Testis (tissue), 5 donors: ENCODE measurements at places on chromosomes 1 and 21.

- H3K36me3 ChIP-seq = no peaks in the 10 kb centered on the region
- H3K27me3 ChIP-seq = no peaks in the 10 kb centered on the region
- DNase-seq = no peak
- H3K4me3 ChIP-seq = no peak overlapping the region
These were observed 34.1 kb downstream of the NAV1 start for GRCh38 chr1:201573030-201573429.

- no peaks in the 10 kb centered on the region for H3K27me3 ChIP-seq
- peaks cover 27% of the 10 kb centered on the region for H3K4me1 ChIP-seq
- no peak overlapping the region for H3K4me3 ChIP-seq
These were observed 33.6 kb upstream of the THEM4 start for GRCh38 chr1:151942882-151943281.

GRCh38 chr1:180603850-180604226 is 28.0 kb upstream of the XPR1 start:
- no peaks in the 10 kb centered on the region for H3K36me3 ChIP-seq
- no peak overlapping the region for H3K4me3 ChIP-seq
- DNase-seq = no peak

GRCh38 chr1:4449972-4450371 is 204.4 kb upstream of the AJAP1 start:
- H3K27ac ChIP-seq = no peak overlapping the region
- H3K4me3 ChIP-seq = no peak overlapping the region
- H3K4me1 ChIP-seq = no peaks in the 10 kb centered on the region
- no peaks in the 10 kb centered on the region for H3K27me3 ChIP-seq

DNA sequence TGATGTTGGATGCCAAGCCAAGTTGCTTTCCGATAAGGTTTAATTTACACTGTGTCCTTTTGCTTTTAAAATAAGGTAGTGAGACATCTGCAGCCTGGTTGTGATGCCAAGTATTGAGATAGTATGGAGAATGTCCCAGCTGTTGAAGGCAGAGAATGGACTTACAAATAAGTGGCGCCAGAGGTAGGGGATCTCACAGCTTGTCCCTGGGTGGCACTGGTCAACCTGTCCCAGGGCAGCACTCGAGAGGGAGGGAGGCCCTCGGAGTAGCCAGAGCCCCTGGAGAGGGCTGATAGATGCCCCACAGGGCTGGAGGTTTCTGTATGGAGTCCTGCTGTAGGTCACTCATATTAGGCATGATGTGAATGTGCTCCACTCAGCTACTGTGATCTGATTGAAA is 98.5 kb downstream of the GALNT2 start:
- no peak overlapping the region for H3K27ac ChIP-seq
- H3K4me3 ChIP-seq = no peak overlapping the region
- no peaks in the 10 kb centered on the region for H3K27me3 ChIP-seq
- DNase-seq = peak; percentile 13
- peaks cover 29% of the 10 kb centered on the region for H3K4me1 ChIP-seq

DNA sequence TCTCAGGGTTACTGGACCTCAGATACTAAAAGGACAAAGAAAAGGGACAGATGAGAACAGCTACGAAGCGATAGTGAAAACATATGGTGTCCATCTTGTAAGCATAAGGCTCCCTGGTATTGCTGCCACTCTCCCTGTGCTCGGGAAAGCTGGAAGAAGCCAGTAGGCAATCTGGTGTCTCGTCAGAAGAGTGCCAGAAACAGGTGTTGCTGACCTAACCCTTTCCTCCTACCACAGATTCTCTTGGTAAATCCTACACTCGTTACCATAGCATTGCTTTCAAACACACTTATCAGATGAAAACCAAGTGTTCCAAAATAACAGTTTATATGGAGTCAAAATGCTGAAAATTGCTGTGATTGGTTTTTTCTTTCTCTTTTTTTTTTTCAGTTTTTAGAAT is 146.3 kb downstream of the NRIP1 start:
- H3K4me3 ChIP-seq = no peak overlapping the region
- H3K36me3 ChIP-seq = no peaks in the 10 kb centered on the region
- H3K4me1 ChIP-seq = no peaks in the 10 kb centered on the region

GRCh38 chr1:220917101-220917500 is 37.9 kb downstream of the HLX start:
- H3K36me3 ChIP-seq = no peaks in the 10 kb centered on the region
- H3K4me3 ChIP-seq = no peak overlapping the region
- no peak overlapping the region for H3K27ac ChIP-seq
- no peaks in the 10 kb centered on the region for H3K27me3 ChIP-seq
- no peak for DNase-seq
- H3K4me1 ChIP-seq = no peaks in the 10 kb centered on the region

DNA sequence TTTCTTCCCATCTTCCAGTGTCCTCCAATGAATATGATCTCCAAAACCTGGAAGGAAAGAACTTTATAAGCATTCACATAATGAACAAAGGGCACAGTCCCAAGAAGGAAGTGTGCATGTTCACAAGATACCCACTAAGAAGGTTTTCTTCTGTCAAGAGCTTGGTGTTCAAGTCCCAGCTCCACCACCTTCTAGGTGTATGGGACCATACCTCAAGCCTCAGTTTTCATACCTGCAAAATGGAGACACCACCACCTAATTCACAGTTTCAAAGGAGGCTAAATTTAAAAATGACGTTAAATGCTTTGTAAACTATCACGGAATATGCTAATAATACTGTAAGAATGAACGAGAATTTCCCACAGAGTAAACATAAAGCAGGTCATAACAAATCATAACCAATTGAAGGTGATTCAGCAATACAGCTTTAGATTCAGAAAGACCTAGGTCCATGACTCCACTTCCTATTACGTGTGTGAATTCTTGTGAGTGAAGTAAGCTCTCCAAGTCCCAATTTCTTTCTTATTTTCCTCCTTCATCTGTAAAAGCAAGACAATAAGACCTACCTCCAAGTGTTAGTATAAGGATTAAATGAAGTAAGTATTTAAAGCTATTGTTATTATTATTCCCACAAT is 8.1 kb upstream of the KTI12 start:
- H3K36me3 ChIP-seq = no peaks in the 10 kb centered on the region
- H3K27ac ChIP-seq = no peak overlapping the region
- no peaks in the 10 kb centered on the region for H3K27me3 ChIP-seq
- no peak overlapping the region for H3K4me3 ChIP-seq

- H3K27me3 ChIP-seq = no peaks in the 10 kb centered on the region
- no peaks in the 10 kb centered on the region for H3K4me1 ChIP-seq
- no peak overlapping the region for H3K4me3 ChIP-seq
- DNase-seq = peak; percentile 77
These were observed 249.2 kb upstream of the NFIA start for GRCh38 chr1:60833173-60833572.

- peaks cover 9% of the 10 kb centered on the region for H3K4me1 ChIP-seq
- H3K27ac ChIP-seq = peak overlapping the region; percentile 18
- H3K27me3 ChIP-seq = no peaks in the 10 kb centered on the region
- no peak overlapping the region for H3K4me3 ChIP-seq
These were observed 37.0 kb downstream of the IL6R start for GRCh38 chr1:154442006-154442740.

DNA sequence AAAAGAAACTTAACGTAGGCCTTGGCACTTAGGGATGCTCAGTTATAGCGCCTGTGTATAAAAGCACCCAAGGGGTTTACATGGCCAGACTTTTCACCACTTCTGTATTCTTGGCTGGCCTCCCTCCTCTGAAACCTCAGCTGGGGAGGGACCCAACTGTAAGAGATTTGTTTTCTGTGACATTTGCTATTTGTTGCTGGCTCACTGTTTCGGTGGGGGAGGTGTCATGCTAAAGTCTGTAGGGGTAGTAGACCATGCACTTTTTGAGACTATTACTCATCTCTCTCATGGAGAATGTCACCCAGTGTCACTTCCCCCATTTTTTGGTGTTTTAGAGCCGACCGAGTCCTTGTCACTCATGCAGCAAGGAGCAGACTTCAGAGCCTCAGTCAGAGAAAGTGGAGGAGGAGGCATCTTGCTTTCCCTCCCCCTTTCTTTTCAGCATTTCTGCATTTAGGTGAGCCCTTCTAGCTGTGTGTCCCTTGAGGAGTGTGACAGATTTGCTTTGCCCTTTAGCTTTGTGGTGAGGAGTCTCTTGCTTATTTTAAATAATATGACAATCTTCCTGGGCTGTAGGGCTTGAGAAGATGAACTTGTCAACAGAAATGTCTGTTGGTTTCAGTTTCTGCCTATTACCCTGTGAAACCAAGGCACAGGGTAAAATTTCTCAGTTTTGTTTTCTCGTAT is 160.1 kb downstream of the FASLG start:
- DNase-seq = no peak
- no peak overlapping the region for H3K27ac ChIP-seq
- H3K27me3 ChIP-seq = no peaks in the 10 kb centered on the region

DNA sequence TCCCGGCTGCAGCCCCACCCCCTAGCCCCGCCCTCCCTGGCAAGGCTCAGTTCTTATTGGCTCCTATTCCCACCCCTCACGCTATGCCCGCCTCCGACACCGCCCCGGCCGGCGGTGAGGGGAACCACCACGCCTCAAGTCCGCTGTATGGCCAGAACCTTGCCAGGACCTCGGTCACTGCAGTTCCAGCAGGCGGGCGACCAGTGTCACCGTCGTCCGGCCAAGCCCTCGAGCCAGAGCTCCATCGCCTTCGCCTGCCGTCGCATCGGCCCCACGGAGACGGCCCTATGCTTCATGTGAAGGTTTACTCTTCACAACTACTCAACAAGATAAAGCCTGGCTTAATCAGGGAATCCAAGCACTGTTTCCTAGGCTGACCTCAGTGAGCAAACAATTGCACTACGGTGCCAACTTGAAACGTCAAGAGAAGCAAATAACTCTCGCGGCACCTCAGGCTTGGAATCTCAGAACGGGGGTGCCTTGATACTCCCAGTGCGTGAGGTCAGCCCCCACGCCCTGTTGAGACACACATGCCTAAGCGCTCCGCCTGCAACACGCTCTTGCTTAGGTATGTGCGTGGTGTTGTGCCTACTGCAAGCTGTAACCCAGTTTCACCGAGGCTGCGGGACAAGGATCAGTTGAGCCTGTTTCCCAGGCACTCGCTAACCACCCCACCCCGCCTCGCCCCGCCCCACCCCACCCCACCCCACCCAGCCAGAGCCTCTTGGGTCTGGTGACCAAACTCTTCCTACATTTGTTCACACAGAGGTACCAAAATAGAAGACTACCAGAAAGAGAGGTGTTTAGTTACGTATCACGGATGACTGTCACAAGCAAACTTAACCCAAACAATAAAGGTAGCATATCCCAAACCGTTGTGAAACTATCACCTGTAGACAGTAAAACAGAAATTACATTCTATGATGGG is 498 bp upstream of the DENND2C start:
- no peaks in the 10 kb centered on the region for H3K4me1 ChIP-seq
- peak overlapping the region; percentile 71 for H3K27ac ChIP-seq

GRCh38 chr21:36544545-36544944 is 64.6 kb upstream of the CLDN14 start:
- peaks cover 5% of the 10 kb centered on the region for H3K4me1 ChIP-seq
- H3K27ac ChIP-seq = no peak overlapping the region
- no peaks in the 10 kb centered on the region for H3K27me3 ChIP-seq
- no peak for DNase-seq
- no peak overlapping the region for H3K4me3 ChIP-seq
